ENCODE measurements at places on chromosomes 2 and 18.
A peak's percentile ranks its signal among the peaks of the same experiment; 100 is the strongest.

DNA sequence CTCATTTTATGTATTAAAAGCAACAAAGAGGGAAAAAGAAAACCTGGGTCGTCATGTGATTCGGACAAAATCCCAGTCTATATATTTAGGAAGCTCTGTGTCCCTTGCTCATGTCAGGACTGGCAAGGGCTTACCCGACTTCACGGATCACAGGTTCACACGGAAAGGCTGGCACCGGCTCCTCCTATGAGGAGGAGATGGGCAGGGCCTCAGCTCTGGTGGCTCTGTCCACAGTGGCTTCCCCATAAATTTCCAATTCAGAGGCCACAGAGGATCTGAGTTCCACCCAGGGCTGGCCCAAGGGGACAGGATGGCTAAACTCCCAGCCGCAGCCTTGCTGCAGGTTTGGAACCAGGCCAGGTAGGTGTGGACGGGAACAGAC is 186.8 kb downstream of the BCL2 start:
- no peak for DNase-seq

DNA sequence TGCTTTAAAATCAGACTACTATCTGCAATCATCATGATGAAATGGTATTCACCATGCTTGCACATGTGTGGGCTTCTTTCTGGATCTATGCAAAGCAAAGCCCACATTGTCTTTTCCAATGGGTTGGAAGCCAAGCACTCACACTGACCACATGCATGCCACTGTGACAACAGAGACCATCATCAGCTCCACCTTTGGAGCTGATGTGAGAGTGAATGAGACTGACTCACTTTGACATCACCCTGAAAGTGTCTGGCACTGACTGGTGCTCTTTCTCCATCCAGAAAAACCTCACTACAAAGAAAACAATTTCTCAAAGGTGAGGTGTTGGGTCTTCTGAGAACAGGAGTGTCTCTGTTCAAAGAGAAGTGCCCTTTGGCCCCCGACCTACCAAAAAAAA is 4.7 kb downstream of the MYO5B start:
- DNase-seq: no peak

- DNase-seq: peak; percentile 30
Measured at GRCh38 chr2:136098441-136098840, 19.5 kb downstream of the CXCR4 start.

- DNase-seq: no peak
Measured at GRCh38 chr2:121103960-121104359, 181.0 kb downstream of the TFCP2L1 start.

DNA sequence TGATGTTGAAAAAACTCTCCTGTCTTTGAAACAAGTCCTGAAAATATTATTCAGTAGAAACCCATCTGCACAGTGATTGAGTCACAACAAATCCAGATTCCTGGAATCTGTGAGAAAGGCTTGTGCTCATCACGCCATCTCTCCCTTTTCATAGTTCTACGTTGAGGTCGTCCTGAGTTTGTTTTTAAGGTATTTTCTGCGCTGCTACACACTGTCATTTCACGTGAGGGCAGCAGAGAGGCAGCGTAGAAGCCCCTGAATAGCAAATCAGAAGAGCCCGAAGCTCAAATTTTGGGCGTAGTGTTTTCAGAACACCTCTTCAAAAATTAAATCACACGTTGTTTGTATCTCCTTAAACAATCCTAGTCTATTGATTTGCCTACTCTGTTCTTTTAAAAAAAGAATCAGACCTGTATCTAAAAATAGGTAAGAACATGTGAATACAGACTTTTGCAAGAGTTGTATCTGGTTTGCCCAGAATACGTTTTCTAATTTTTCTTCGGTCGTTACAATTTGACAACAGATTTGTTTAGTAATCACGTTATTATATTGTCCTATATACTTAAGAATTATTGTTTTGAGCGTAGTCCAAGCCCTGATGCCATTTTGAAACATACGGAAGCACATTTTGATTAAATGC is 61.6 kb upstream of the SLC38A11 start:
- no peak for DNase-seq

- peak; percentile 62 for DNase-seq
Measured at GRCh38 chr2:222318712-222319585, 20.2 kb upstream of the PAX3 start.

DNA sequence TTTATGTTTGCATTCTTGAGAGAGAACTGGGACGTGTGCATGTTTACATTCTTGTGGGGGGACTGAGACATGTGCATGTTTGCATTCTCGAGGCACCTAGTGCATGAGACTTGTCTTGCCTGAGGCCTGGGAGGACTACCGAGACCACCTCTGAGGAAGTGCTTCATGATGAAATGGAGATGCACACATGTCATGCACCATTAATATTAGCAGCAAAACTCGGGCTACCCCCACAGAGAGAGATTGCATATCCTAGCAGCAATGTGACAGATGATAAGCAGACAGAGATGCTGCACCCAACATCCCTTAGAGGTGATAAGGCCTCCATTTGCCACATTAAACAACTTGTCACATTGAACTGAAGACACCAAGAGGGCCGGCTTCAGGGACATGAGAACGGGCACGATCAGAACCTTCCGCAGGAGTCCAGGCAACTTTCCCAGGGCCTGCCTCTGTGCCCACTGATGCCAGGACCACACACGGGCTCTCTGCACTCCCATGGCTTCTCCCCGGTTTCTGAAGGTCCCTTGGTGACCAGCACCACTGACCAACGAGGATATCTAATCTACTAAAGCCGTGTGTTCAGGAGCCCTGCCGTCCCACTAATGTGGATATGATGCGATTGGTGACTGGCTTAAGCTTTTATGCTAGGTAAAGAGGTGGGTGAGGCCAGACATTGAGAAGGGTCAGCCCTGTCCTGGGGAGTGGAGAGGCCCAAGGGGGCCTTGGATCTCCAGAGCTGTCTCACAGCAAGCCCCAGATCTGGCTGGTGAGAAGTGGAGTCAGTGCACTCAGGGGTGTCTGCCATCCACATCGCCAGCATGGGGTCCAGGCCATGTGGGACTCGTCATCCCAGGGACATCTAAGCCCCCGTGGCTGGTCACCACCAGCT is 208.3 kb downstream of the NDUFA10 start:
- DNase-seq: peak; percentile 20

DNA sequence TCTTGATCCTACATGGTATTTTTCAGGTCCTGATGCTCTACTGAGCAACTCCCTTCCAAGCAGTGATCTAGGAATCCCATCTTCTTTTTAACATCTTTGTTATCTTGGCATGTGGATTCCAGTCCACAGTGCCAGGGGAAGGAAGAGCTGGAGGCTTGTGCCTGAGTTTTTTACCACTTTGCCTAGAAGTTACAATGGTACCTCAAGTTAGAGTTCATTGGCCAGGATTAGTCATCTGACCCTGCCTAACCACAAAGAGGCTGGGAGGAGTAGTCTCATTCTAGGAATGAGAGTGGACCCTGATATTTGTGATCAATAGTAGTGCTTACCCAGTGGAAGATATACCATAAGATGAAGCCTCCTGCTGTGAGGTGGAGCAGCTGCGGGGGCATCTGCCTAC is 109.3 kb downstream of the ADCYAP1 start:
- no peak for DNase-seq

GRCh38 chr2:215598376-215598975 is 162.6 kb upstream of the FN1 start:
- DNase-seq: no peak

GRCh38 chr2:224378701-224379097 is 23.2 kb downstream of the FAM124B start:
- DNase-seq: no peak

GRCh38 chr18:63002803-63003445 is 287.6 kb downstream of the PHLPP1 start:
- no peak for DNase-seq

- no peak for DNase-seq
Measured at GRCh38 chr2:122163617-122164016, 408.2 kb downstream of the TSN start.

DNA sequence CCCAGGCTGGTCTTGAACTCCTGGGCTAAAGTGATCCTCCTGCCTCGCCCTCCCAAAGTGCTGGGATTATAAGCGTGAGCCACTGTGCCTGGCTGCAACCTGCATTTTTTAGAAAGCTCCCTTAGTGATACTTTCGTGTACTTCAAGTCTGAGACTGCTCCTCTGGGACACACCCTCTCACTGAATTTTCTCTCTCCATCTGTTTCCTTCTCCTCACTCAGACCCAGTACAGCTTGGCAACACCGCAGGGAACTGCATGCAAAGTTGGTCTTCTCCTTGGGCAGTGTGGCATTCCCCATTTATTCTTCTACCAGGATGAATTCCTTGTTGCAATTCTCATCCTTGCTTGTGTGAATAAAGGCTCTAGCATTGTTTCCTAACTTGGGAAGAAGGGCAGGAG is 175.9 kb downstream of the LPIN1 start:
- DNase-seq: no peak

DNA sequence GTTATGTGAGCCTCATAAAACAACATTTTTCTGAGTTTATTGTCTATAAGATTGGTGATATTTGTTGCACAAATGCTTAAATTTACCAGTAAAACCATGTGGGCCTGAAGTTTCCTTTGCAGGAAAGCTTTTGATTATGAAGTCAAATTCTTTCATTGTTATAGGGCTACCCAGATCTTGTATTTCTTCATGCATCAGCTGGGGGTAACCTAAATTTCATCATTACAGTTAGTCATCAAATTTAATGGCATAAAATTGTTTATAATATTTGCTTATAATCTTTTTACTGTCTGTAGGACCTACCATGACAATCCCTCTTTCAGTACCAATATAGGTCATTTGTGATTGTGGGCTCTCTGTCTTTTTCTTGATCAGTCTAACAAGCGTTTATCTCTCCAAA is 47.8 kb downstream of the SMAD2 start:
- DNase-seq: no peak

GRCh38 chr2:19838616-19839015 is 63.2 kb downstream of the TTC32 start:
- DNase-seq: no peak

DNA sequence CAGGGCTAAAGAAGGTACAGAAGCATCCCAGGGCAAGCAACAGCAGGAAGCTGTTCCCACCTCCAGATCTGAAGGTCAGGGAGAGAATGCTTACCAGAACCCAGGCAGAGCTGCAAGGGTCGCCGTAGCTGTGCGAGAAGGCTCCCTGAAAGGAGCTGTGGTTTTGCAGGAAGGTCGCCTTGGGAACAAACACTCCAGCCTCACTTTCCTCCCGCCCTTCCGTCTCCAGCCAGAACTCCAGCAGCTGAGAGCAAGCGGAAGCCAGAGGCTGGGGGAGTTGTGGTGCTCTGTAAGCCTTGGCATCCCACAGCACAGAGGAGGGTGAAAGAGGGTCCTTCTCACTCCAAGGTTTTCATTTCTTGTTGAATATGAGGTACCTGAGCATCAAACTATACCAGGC is 18.3 kb upstream of the ICOS start:
- DNase-seq: no peak

DNA sequence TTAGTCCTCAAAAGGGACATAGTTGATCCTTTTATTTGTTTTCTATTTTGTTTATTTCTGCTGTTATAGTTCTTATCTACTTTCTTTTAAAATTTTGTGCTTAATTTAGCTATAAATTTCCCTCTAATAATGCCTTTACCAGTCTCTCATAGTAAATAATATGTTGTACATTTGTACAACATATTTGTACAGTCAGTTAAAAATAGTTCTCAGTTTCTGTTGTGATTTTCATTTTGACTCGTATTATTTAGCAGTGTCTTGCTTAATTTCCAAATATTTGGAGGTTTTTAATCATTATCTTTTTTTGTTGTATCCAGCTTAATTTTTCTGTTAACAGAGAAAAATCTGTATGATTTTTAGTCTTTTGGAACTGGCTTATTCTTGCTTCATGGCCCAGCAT is 443.6 kb upstream of the TRIB2 start:
- no peak for DNase-seq

- DNase-seq: no peak
Measured at GRCh38 chr2:21646345-21646744, 522.6 kb downstream of the TDRD15 start.

- peak; percentile 45 for DNase-seq
Measured at GRCh38 chr2:121095257-121096080, 189.5 kb downstream of the TFCP2L1 start.

DNA sequence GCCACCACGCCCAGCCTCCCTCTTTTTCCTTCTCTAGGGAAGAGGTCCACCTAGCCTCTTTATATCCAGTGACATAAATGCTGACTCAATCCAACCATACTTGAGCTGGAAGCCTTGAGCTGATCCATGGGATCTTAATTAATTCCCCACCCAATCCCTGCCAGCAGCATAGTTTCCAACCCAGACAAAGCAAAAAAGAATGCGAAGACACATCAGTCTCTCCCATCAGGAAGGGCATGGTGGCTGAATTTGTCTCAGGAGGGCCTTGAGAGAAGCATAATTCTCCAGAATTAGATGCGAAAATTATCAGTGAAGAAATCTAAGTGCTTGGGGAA is 22.5 kb downstream of the CASP10 start:
- DNase-seq: no peak

DNA sequence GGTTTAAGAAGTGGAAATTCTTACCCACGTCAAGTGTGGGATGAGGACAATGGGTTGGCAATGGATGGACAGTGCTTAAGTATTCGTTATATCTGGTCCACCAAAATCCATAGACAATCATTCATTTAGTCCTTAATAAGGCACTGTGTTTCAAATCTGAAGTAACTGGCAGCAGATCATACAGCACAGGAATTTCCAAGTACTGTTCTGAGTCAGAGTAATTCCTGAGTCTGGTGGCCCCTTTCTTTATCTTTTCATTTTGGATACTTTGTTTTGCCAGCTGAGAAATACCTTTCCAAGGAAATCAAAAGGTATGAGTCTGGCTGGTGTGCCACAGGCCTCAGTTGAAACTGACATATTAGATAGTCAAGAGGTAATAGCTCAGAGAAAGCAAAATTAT is 31.4 kb upstream of the CCDC102B start:
- no peak for DNase-seq

DNA sequence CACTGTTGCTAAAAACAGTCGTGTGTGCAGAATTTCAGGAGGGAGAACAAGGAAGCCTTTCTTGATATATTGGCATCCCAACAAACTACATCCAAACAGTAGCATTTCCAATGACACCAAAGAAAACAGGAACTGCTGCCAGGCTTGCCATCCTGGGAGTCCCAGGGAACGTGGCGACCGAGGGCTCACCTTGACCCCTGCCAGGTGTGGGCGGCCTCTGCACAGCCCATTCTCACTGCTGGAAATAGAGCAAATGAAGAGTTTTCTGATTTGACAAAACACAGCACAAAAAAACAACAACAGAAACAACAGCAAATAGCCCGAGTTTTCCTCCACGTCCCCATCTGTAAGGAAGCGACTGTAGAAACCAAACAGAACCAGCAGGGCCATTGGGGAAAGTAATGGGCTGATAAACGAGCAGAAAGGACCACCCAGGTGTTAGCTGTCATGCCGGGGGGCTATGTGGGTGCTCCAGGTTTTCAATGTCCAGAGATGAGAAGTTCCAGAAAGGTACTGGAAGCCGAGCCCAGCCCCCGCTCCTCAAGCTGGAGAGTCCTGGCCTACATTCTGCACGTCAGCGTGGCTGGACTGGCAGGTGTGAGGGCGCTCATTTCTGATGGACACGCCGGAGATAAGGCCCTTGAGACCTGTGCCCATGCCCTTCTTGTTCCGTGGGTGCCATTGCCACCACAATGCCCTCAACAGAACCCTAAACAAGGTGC is 80.8 kb downstream of the TWIST2 start:
- no peak for DNase-seq

GRCh38 chr2:221574231-221574570 is 2.1 kb upstream of the EPHA4 start:
- DNase-seq: no peak
